GM18507 (cell line): ENCODE measurements at places on chromosomes 1 and 21.

DNA sequence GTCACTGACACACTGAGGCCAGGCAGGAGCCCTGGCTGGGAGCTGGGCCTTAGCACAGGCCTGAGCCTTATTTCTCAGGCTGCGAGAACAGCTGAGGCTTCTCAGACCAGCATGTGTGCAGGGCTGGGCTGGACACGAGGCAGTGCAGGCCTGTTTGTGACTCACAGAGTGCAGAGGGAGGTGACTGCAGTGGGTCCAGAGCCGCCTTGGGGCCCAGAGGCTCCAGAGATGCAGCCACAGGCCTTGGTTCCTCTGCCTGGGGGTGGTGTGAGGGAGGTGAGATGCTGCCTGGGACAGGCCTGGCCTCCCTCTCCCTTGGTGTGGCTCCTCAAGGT is 61.2 kb upstream of the ETV3 start:
- no peak for DNase-seq

GRCh38 chr1:155979597-155980343 is 1.4 kb upstream of the ARHGEF2 start:
- DNase-seq: no peak

DNA sequence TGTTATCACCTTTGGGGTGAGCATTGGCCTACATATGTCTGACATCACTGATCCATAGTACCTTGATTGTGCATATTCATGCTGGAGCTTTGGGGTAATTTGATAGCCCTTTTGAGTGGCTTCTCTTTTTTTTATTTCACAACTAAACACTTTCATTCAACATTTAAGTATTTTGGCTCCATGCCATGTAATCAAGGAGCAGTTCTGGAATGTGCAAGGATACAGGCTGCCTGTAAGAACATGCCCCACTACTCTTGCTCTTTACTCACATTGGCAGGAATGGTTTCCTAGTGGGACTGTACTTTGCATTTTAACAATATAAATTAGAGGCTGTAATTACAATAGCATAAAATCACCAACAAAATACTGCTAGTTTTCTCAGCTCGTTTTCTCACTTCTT is 300.7 kb upstream of the SPAG17 start:
- DNase-seq: no peak

GRCh38 chr1:85274969-85275453 is 1.4 kb downstream of the BCL10 start:
- no peak for DNase-seq

GRCh38 chr1:184150776-184151531 is 99.4 kb downstream of the TSEN15 start:
- no peak for DNase-seq

GRCh38 chr21:39924577-39925308 is 57.5 kb downstream of the PCP4 start:
- DNase-seq: no peak

DNA sequence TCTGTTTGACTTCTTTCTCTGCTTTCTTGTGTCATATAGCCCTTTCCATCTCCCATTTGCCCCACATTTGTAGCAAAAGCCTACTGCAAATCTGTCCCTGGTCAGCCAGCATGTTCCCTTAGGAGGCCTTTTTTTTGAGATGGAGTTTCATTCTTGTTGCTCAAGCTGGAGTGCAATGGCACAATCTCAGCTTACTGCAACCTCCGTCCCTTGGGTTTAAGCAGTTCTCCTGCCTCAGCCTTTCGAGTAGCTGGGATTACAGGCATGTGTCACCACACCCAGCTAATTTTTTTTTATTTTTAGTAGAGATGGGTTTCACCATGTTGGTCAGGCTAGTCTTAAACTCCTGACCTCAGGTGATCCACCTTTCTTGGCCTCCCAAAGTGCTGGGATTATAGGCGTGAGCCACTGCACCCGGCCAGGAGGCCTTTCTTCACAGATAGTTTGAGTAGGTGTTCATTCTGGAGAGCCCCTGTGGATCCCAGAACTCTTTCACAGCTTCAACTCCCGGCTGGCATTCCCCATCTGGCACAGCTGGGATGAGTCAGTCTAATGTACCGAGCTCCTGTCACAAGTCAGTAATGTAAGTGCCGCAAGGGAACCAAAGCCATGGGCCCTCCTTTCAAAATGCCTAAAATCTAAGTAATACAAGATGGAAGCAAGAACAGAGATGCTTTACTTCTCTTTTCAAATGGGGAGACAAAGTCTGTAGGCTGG is 9.4 kb upstream of the NHLH1 start:
- no peak for DNase-seq

DNA sequence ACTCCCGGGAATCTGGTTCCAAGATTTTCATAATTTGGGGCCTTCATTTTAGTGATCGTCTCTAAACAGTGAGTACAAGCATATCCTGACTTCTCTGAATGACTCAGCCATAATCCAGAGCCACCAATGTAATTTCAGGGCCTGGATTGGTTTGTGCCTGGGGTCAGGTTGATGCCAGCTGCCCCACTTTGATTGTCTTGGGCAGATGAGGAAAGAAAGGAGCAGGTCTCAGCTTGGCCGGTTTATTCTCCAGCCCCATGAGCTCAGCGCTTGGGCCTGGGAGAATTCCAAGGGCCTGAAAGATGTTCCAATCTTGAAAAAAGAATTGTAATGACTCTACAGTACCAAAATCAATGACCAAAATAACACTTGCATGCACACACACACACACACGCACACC is 71.2 kb upstream of the ECE1 start:
- no peak for DNase-seq

DNA sequence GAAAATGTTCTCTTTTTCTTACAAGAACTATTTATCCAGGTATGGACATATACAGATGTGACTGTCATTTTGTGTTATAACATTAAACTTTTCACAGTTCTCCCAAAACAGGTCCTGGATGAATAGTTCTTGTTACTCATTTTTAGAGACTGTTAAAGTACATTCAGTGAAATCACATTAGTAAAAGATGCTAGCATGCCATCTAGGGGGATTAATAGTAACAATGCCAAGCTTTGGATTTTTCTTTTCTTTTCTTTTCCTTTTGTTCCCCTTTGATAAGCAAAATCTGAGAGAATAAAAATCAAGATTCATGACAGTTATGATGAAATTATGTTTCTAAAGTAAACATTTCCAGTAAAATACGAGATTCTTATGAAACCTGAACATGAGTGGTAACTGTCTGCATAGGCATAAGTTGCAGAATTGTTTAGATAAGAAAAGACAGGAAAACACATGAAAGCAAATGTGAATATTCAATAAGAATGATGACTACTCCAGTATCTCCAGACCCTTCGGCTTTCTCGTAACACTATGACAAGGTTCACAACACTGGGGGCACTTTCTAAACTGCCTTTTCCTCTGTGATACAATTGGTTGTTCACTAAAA is 77.5 kb downstream of the TPR start:
- no peak for DNase-seq

DNA sequence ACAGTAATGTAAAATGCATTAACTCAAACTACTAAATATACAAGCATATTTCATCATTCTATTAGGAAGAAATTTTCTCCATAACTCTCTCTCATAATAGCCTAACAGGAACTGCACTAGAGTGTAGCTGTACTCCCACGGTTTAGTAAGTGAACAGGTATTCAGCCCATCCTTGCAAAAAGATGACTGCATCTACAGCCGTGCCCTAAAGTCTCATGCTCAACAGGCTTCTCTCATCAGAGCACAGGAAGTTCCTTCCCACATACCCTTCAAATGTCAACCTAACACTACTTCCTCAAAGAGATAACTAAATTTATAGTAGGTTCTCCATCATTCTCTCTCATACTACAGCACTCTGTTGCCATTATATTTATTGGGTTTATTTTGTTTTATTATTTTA is 251.6 kb downstream of the AKT3 start:
- no peak for DNase-seq

DNA sequence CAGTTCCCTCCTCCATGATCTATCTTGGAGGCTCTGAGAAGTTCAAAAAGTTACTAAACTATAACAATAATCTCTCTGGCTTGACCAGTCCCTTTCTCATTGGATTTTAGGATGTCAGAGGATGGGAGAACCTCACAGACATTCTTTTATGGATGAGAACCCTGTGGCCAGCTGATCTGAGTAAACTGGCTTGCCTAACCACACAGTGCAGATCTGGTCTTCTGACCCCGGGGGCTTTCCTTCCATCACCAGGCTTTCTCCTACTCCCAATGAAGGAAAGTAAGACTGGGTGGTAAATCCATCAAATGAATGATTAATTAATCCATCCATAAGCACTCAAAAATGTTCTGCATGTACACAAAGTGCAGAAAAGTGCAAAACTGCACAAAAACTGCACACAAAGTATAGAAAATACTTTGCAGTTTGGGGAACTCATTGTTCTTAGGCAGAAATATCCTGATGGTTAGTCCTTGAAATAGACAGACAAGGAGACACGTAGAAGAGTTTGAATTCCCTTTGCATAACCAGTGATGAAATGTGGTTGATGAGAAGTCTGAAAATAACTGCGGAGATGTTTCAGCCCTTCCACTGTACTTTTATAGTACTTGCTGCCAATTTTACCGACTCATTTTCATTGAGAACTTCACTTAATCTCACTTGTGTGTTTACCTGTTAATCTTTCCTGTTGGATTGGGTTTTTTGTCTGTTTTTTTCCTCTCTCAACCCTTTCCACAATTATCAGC is 2.5 kb upstream of the F3 start:
- no peak for DNase-seq
